NCI-H1417 (cell line): ENCODE measurements at places on chromosomes 1 and 21.
A peak's percentile ranks its signal among the peaks of the same experiment; 100 is the strongest.

GRCh38 chr1:7387053-7387927, 383.8 kb upstream of the VAMP3 start:
- DNase-seq, result peak; percentile 55

GRCh38 chr1:7108251-7108650, 323.0 kb downstream of the CAMTA1 start:
- no peak for DNase-seq

GRCh38 chr1:61052395-61053225, 29.8 kb upstream of the NFIA start:
- no peak for DNase-seq

DNA sequence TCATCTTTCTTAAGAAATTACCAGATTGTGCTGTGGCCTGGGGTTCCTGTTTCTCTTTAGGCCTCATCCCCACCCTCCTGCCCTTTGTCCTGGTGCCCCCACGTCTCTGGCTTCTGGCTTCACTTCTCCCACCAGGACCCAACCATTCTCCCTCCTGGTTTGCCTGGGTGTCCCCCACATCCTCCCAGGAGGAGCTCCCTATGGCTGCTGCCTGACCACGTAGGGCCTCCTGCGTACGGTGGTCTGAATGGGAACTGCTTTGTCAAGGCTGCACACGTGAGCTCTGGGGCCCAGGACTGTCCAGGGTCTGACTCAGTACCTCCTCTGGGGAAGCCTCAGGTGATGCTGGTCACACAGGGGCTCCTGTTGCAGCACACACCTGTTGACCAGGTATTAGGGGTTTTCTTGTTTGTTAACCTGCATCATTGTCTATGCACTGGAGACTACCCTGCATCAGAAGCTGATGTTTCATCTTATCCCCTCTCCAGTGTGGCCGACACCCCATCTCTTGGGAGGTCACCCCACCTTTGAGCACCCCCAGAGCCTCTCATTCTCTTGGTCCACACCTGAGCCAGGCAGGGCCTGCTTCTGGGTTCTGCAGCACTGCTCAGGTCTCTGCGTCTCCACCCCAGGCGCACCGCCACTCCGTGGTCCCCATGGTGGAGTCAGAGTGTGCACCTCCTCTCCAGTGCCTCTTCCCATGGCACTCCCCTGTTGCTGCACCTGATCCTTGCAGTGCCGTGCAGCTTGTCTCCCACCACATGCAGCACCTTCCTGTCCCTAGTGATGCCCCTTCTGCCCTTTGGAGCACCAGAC, 65.8 kb downstream of the S100B start:
- no peak for DNase-seq

DNA sequence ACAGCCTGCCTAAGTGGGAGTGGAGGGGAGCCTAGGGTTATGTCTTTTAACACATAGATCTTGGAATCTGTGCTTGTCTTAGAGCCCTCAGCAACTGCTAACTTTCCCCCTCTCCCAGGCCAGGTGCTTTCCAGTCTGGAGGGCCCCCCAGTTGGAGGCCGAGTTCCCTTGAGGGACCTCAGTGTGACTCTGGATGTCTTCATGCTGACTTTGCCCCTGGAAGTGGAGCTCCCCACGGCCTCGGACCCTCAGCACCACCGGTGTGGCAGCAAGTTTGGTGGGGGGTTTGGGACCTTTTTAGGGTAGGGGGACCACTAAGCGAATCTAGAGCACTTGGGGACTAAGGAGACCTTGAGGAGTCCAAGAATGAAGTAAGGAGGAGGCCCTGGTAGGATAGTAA, 22.9 kb downstream of the HYI start:
- DNase-seq, result no peak

GRCh38 chr1:53847980-53848379, 9.9 kb upstream of the NDC1 start:
- no peak for DNase-seq

GRCh38 chr1:38803647-38804046, 55.9 kb downstream of the RRAGC start:
- DNase-seq, result no peak

DNA sequence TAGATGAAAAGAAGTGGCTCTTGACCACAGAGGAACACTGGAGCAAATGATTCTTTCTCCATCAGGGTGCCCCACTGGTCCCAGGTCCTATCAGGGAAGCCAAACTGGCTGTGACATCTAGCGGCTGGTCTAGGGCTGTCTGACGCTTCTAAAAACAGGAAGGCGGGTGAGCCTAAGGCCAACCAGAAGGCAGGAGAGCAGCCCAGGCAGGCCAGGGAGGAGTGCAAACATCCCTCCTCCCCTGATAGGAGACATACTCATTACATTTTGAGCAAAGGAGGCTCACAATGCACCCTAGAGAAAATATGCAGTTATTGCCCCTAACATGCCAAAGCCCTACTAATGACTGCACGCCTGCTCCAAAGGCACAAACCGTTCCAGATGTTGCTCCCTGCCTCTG, 10.4 kb upstream of the FOXE3 start:
- DNase-seq, result no peak

DNA sequence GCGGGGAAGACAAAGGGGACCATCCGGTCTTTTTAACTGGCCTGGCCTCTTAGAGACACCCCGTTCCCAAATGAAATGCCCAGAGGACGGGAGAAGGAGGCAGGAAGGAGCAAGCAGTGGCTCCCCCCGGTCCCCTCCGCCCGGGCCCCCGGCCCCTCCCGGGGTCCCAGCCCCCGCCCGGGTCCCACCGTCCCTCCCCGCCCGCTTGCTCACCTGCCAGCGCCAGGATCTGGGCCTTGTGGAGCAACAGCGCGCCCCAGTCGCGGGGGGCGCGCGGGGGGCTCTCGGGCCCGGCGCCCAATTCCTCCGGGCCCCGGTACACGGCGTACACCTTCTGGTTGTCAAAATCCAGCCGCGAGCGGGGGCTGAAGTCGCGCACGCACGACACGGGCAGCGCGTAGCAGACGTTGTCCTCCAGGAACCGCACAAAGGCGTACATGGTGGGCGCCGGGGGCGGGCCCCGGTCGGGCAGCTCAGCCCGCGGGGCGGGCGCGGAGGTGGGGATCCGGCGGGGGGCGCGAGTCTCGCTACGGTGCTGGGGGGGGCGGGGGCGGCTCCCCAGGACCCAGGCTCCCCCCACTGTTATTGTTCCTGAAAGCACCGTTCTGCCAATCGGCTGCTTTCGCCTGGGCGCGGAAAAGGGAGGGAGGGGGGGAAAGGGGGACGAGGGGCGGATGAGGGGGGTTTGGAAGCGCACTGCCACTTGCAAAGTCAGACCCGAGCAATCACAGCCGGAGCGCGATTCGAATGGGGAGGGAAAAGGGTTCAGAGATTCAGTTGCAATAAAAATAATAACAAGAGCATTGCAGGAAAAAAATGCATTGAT, at the start of gene BEND5:
TSS of gene BEND5 (minus strand) at position 499 of the 826 bp plus-strand sequence. CDS start at position 439, 60 bp downstream.
- peak; percentile 79 for DNase-seq

DNA sequence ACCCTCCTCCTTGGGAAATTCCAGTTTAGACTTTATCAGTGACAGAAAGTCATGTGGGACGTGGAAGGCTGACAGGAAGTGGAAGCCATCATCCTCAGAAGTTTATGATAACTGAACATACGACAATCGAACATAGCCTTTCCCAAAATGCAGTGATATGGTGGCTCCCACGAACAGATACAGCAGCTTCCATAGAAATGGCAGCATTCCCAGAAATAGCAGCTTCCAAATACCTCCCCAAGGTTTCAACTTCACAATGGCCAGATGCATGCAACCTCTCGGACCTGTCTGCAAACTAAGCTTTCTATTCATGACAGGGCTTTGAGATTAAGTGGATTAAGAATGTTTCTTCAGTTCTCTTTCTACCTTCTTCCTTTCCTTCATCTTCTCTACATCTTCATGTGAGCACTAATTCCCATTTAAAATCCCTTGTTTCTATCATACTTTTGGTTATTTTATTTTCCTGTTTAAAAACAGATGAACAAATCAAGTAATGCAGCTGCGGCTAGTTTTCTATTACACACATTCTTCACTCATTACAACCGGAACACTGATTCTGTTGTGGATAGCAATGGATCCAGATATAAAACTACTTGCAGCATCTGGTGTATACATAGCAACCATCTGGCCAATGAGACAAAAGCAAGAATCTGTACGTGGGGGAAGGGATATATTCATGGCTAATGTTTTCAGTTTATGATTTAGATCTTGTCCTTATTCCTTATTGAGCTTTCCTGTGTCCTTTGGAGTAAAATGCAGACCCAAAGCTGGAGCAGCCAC, 304.8 kb downstream of the BRINP3 start:
- DNase-seq, result no peak

GRCh38 chr1:19643602-19644394, at the start of gene NBL1:
TSS of gene NBL1 (plus strand) at chr1:19644311. CDS start at chr1:19655031, 10,720 bp downstream.
- DNase-seq, result peak; percentile 44

DNA sequence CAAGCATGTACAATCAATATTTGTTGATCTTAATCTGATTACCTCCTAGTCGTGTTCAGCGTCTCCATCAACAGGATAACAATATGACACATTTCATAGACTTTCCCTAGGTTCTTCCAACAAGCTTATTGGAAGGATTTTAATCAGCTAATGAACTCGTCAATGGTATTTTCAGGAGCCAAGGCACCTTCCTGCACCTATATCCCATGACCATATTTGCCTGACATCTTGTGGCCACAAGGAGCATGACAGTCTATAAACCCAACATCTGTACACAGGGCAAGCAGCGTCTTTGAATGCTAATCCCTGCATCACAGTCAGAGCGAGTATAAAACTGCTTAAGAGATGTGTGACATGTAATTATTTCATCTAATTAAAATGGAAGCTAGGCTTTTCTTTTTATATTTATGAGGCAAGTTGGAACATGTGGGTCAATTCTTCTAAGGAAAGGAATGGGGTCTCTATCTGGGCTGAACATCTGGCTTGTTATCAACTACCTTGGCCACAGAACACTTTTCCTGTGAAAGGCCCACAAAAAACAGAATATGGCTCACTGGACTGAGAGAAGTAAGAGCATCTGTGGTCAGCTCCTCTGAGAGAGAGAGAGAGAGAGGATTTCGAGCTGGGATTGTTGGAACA, 388.8 kb downstream of the NTNG1 start:
- peak; percentile 42 for DNase-seq

- DNase-seq, result peak; percentile 74
Observed at GRCh38 chr1:32893198-32894018, 7.1 kb downstream of the HPCA start.

DNA sequence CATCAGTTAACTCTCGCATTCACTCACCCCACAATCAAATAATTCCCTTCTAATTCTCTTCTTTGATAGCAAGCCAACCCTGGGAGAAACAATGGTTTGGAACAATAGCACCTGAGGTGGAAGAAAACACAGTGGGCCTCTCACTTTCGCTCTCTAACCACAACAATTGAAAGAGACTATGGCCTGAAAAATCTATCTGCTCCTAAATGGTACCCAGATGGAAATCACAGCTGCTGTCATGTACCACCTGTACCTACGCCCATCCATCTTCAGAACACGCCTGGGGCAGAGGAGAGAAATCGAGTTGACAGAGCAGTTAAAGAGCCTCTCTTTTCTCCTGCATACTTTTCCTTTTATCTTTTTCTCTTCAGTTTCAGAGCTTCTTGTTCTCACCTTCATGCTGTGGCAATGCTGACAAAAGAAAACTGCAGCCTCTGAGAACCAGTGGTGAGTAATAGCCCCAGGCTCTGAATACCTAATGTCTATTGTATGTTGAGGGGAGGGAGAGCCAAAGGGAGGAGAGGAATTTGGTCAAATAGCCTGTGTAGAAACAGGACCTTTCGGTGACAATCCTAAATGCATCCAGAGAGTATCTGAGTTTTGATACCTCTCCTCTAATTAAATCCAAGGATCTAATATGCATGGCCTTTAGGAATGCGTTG, 57.7 kb downstream of the ZC3H11B start:
- no peak for DNase-seq

DNA sequence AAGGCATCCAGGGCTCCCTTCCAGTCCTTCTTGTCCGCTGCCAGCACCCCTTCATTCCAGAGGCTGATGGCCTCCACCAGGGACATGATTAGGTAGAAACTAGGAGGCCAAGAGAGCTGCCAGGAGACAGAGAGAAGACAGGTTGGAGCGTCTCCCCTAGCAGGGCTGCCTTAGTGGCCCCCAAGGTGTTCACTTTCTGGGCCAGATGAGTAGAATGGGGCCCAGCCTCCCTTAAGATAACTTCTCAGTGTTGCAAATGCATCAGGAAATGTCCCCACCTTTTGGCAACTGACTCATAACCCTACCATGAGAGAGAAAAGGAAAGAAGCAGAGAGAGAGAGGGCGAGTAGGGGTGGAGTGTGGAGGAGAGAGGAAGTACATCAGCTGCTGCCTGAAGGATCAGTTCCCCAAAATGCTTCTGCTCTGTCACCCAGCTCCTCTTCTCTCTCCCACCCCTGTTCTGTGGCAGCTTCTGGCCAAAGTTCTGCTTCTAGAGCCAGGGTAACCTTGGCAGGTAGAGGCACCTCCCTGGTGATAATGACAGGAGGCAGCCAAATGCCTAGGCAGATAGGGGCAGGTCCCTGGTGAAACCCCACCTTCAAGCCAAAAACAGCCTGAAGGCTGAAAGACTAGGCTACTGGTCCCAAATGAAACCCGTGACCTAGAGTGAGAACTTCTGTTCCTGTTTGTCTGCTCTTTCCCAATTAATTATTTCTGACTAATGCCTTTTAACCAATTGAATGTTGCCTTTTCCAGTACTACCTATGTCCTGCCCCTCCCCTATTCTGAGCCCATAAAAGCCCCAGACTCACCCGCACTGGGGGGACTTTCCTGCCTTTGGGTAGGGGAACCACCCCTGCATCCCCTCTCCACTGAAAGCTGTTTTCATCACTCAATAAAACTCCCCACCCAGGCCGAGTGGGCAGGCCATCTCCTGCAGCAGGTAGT, at the start of gene NCF2:
TSS of gene NCF2 (minus strand) at position 216 of the 948 bp plus-strand sequence. CDS start at position 86, 130 bp downstream.
- no peak for DNase-seq

DNA sequence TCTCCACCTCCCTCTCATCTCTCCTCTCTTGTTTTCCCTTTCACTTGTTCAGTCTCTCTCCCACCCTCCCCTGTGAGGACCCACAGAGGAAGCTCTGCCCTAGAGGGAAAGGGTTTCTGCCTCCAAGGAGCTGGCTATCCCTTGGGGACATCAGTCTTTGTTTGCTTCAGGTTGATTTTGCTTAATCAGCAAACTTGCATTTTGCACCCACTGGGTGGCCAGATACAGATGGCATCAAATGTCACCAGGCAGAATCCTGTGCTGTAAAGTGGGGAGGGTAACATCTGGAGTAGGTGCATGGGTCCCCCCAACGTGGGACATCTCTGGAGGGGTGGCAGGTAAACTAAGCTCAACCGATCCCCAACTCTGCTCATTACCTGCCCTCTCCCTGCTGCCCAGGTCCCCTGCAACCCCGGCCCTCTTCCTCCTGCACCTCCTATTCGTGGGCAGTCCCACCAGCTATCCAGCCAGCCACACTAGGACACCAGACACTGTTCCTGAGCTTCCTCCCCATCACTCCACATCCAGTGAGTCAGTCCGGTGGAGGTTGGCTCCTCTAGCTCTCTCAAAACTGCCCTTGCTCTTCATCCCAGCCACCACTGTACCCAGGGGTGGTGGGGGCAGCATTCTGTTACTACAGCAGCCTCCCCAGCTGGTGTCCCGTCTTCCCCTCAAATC, 123.3 kb downstream of the KCNN3 start:
- DNase-seq, result no peak

- DNase-seq, result no peak
Observed at GRCh38 chr1:193697776-193698175, 511.4 kb upstream of the B3GALT2 start.

DNA sequence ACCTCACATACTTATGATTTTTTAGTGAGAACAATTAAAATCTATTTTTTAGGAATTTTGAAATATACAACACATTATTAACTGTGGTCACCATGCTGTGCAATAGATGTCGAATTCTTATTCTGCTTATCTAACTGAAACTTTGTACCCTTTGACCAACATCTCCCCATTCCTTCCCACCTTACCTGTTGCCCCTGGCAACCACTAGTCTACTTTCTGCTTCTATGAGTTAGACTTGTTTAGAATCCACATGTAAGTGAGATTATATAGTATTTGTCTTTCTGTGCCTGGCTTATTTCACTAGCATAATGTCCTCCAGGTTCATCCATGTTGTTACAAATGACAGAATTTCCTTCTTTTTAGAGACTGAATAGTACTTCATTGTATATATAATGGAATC, 168.3 kb downstream of the LBR start:
- DNase-seq, result no peak
